Fibroblast of upper back skin (primary cell): ENCODE measurements at places on chromosomes 11 and 22.

DNA sequence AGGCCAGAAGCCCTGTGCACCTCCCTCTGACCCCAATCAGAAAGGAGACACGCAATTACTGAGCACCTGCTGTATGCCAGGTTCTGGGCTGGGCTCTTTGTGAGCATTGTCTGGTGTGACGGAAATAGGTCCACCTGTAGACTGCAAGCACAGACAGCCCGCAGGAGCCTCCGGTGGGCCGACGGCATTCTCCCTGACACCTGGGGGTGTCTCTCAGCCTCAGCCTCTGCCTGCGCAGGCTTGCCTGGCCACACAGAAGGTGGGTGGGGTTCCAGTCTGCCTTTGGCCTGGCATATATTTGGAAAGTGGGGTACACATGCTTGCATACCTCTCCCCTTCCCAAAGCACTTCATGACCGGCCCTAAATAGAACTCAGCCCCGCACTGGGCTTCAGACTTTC, 129.3 kb downstream of the BUD13 start:
- no peak for DNase-seq

- peak; percentile 28 for DNase-seq
Measured at GRCh38 chr11:125069796-125070195, 6.7 kb downstream of the SLC37A2 start.

DNA sequence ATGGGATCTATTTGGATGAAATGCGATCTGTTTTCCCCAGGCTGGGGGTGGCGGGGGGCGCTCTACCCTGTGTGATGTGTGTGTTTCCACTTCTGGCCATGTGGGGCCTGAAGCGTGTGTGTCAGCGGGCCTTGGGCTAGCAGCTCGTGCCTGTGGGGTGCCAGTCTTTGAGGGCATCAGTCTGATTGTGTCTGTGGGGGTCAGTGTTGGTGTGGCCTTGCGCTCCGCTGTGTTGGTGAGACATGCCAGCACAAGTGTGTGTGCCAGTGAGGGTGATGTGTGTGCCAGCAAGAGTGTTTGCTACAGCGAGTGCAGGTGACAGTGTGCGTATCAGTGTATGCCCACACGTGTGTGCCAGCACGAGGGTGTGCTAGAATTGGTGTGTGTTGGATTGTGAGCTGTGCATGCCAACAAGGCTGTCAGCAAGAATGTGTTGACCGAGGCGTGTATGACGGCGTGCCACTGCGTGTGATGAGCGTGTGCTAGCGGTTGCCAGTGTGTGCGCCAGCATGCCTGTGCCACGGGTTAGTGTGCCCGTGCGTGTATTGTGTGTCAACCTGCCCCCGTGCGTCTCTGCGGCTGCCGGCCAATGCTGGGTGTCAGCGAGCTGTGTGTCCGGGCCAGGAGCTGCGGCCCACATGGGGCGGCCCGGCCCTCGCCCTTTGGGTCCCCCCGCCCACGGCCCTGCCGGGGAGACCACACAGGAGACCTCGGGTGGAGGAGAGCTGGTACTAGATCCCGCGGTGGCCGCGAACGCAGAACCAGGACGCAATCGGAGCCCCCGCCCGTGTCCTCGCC, 519 bp downstream of the ARRB1 start:
- no peak for DNase-seq

DNA sequence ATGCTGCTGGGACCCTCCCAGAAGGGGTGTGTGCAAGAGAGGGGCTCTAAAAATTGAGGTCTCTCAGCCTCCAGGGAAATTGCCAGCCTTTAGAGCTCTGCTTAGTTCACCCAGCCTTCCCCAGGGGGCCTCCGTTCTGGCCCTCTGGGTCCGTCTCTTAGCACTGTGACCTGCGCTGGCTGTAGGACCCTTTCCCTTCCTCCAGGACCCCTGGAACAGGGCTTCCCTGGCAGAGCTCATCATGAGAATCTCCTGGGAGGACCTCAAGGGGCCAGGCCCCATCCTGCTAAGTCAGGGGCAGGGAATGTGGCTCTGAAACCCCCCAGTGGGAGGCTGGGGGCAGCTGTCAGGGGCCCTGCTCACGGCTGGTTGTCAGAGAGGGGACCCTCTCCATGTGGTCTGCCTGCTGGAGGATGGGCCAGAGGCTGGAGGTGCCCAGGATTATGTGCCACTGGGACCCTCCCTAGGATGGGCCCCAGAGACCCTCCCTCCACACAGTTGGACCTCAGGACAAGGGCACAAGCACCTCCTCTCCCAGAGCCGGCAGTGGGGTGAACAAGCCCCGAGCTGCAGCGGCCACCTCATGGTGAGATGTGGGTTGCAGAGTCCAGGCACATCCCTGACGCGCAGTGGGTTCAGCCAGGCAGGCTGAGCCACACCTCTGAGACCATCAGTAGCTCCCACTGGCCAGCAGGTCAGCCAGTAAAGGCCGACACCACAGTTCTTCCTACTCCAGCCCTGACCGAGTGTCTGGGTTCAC, 27.1 kb upstream of the GAL start:
- no peak for DNase-seq

- DNase-seq, result peak; percentile 14
Measured at GRCh38 chr11:11010624-11011127, 152.8 kb upstream of the ZBED5 start.

DNA sequence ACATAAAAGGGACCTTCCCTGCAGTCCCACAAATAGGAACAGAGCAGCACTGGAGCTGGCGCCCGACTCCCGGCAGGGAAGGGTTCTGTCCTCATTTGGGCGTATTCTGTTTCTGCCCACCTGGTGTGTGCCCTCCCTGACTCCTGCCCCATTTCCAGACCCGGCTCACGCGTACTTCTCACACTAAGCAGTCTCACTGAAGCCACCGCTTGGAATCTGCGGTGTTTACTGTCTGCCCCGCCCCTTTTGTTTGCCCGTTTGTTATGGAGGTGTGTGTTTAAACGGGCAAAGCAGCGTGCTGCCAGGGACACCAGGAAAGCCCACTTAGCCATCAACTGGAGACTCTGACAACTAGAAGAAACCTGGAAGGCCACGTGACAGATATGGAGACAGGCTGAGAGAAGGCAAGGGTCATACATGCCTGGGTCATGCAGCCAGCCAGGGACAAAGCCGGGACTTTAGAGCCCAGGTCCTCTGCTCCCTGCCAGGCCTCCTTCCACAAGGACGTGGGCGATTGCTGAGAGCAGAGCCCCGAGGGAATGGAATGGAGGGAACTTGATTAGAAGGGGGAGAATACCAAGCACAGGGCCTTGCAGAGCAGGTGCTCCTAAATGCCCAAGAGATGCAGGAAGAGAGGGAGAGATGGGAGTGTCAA, 8.7 kb upstream of the EFCAB6 start:
- DNase-seq, result no peak

DNA sequence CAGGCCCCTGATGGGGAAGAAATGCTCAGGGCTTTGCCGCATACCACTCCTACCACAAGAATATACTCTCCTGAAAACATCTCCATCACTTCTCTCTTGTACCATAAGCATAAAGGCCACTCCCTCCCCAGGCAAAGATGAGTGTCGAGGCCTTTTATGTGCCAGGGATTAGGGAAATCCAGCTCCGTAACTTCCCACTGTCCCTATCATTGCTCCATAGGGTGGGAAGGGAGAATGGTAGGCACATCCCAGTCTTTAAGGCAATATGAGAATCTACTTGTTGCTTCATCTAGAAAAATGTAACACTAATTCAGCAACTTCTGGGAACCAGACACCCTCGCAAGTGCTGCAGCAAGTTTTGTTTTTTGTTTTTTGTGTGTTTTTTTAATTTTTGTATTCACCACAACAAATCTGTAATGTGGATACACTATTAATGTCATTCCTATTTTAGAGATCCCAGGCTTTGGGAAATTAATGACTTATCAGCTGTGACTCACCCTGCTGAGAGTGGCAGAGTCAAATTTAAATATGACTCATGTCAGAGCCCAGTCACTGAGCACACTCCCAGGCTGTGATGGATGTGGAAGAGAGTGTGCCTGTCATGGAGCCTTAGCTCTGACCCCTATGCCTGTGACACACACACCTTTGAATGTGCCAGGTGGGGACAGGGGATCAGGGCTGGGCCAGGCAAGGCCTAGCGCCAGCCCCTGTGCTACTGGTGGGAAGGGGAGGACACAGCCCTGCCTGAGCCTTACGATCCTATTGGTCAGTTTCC, 23.4 kb downstream of the PANX1 start:
- DNase-seq, result peak; percentile 81

DNA sequence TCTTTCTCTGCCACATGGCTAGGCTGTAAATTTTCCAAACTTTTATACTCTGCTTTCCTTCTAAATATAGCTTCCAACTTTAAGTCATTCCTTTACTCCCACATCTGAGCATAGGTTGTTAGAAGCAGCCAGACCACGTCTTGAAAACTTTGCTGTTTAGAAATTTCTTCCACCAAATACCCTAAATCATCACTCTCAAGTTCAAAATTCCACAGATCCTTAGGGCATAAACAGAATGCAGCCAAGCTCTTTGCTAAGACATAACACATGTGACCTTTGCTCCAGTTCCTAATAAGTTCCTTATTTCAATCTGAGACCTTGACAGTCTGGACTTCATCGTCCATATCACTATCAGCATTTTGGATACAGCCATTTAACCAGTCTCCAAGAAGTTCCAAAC, 749.9 kb downstream of the METTL15 start:
- peak; percentile 49 for DNase-seq

DNA sequence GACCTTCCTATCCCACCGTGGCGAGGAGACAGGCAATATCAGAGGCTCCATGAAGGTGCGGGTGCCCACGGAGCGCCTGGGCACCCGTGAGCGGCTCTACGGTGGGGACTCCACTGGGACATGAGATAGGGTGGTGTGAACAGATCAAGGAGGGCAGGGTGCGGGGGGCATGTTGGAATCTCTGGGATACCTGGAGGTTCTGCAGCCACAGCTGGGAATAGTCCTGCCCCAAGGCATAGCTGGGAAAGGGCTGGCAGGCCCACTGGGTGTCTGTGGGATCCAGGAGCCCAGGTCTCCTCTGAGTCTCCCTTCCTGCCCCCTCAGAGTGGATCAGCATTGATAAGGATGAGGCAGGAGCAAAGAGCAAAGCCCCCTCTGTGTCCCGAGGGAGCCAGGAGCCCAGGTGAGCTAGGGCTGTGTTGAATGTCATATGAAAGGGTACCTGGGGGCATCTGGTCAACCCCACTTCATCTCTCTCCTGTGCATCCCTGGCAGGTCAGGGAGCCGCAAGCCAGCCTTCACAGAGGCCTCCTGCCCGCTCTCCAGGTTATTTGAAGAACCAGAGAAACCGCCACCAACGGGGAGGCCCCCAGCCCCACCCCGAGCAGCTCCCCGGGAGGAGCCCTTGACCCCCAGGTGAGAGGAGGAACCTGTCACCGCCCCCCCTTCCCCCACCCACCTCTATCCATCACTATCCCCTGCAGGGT, 8.5 kb downstream of the PHOX2A start:
- no peak for DNase-seq
